COR-L47 (cell line): ENCODE measurements at places on chromosomes 11 and 22.
A peak's percentile ranks its signal among the peaks of the same experiment; 100 is the strongest.

DNA sequence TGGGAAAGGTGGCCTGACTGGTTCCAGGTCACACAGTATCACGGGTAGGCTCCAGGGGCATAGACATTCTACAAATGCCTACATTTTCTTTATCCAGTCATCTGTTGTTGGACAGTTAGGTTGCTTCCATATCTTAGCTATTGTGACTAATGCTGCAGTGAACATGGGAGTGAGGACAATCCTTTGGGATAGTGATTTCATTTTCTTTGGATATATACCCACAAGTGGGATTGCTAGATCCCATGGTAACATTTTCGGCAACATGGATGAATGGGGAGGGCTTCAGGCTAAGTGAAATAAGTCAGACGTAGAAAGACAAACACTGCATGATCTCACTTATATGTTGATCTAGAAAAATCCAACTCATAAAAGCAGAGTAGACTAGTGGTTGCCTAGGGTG lies 744.3 kb downstream of the NTM start:
- no peak for DNase-seq

- DNase-seq, result no peak
Observed at GRCh38 chr11:118108513-118108912, 21.8 kb upstream of the SMIM35 start.

- DNase-seq, result peak; percentile 74
Observed at GRCh38 chr11:117822074-117823033, 2.2 kb downstream of the FXYD2 start.

- no peak for DNase-seq
Observed at GRCh38 chr11:44623341-44623730, 57.9 kb downstream of the CD82 start.

DNA sequence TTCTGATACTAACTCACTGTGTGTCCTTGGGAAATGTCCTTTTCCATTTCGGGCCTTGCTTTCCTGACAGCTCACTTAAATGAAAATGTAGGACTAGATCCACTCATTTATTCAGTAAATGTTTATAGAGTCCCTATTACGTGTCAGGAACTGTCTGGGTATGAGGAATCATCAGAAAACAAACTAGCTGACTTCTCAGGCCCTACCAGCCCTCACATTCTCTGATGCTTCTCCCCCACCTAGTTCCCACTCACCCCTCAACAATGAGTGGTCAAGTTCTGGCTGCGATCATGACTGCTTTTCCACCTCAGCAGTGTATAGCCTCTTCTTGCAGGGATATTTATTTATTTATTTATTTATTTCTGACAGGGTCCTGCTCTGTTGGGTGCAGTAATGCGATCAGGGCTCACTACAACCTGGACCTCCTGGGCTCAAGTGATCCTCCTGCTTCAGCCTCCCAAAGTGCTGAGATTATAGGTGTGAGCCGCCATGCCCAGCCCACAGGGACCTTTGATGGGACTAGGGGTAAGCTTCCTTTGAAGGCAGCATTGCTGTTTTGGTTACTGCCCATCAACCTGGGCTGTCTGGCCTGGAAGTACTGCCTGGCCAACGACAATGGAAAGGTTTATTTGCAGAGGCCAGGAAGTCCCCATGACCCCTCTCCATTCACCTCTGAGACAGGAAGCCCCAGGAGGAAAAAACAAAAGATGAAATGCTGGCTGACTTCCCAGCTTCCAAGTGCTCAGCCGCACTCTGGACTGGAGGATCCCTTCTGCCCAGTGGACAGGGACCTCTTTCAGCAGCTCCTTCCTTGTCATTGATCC lies 33.1 kb upstream of the POLD3 start:
- DNase-seq, result peak; percentile 23
